NCI-H226 (cell line): ENCODE measurements at places on chromosomes 4 and X.

DNA sequence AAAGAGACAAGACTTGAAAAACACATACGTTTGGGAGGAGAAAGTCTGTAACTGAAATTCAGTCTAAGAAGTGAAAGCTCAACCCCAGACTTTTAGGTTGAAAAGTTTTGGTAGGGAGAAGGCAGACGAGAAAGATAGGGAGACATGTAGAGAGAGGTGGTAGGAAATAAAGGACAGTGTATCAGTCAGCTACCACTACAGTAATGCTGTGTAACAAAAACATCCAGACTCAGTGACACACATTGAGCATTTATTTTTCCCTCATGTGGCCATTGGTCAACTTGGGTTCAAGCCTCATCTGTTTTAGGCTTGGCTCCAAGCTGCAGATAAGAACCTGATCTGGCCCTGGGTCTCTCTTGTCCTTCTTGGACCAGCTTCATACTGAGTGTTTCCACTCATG lies 26.9 kb downstream of the CCKAR start:
- no peak for DNase-seq

DNA sequence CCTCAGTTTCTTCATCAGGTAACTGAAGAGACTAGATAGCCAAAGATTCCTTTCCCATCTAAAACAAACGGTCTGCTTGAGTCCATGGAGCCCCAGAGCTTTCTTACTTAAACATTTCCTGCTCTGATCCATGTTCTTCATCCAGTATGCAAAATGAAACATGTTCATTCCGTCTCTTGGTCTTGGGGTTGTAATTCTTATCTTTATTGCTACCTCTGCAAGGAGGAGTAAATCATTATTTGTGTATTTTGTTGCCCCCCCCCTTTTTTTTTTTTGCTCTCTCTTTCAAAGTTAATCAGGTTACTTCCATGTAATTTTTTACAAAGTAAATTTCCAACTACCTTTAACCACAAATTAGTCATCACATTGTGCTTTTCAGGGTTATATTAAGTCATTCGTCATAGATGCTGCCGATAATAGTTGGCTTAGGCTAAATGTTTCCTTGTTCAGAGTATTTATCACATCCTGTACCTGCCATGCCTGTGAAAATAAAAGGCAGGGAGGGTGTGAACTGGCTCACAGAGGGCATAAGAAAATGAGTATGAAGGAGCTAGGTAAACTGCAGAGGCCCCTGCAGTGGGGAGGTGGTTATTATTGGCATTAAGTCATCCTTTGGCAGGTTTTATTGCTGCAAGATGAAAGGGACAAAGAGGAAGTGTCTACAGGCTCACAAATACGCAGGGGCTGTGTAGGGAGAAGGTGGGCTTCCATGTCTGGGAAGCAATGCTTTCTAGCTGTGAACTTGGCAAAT lies 76.7 kb upstream of the HS3ST1 start:
- no peak for DNase-seq

DNA sequence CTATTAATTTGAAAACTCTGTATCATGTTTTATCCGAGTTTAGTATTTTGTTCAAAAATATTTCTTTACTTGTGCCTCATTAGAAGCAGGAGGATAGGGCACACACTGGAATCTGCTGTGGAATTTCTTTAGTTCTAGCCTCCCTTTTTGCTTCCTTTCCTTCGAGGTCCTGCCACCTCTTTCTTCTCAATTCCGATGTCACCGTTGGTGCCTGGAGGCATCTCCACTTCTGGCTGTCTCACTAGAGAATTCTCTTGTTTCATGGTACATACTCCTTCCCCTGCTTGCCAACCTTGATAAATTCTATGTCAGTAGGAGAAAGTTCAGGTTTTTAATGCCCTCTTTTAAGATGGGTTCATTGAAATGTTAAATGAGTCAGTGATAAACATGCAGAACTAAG lies 140.1 kb downstream of the ANK2 start:
- DNase-seq, result no peak

- no peak for DNase-seq
Observed at GRCh38 chrX:106905064-106905708, 2.0 kb upstream of the RIPPLY1 start.

DNA sequence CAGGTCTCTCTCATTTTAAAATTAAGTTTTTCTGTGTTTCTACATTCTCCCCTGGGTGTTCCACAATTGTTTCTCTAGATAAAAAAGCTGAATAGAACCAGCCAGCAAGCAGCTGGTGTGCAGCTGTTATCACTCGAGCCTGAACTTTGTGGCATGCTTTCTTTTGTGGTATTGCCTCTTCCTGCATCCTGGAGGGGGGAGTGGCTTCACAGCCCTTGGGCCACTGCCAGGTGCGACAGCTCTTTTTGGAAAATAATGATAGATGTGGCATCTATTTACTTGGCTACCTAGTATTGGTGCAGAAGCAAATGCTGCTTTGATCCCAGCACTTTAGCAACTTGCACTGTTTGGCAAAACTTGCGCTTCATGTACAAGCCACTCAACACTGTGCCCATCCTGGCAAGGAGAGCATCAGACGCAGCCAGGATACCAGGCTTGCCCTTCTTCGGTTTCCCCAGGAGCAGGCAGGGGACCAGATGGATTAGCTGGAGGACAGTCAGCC lies 69.4 kb downstream of the HMGB2 start:
- peak; percentile 12 for DNase-seq

DNA sequence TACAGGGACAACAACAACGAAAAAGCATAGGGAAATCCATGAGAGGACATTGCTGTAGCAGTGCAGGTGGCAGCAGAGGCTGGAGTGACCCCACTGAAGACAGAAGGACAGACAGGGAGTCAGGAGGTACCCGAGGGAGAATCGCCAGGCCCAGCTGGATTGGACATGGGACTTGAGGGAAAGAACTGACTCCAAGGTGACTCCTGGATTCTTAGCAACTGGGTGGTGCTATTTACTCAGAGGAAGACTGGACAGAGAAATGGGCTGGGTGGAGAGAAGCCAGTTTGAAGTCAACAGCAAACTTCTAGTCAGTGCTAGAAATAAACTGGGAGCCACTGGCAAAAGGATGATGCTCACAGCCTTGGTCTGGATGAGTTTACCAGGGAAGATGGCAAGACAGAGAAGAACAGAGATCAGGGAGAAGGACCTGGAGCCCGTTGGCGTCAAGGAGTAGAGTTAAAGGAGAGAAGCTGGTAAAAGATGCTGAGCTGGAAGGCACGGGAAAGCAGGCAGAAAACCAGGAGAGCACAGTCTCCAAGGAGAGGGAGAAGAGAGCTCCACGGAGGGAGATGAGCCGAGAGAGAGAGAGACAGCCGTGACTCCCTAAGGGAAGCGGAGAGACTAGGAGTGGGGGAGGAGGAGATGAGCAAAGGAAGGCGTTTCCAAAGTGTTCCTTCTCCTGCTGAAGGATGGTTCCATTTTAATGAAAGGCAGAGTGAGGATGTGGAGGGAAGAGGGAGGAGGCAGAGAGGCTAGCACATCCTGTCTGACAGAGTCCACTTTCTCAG lies 119.4 kb downstream of the AFAP1 start:
- DNase-seq, result no peak

DNA sequence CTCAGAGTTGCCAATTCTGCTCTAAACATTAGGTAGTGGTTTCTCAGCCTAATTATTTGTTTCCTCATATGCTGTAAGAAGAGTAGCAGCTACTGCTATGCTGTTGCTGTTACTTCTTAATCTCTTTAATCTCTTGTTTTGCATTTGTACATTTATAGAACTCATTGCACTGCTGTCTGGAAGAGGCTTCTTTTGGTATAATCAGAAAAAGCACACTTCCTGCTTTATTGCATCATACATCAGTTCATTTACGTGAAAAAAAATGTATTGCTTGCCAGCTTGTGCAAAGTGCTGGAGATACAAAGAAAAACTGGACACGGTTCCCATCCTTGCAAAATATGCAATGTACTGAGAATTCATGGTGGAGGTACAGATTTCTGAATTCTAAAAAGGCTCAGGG lies 332.0 kb downstream of the GRXCR1 start:
- no peak for DNase-seq
